GM12878 (cell line): ENCODE measurements at places on chromosomes 5 and 9. TPM values are rescaled to one million over a fixed set of nuclear protein-coding genes. Genes with fewer than 3 reads are reported as not detected.

DNA sequence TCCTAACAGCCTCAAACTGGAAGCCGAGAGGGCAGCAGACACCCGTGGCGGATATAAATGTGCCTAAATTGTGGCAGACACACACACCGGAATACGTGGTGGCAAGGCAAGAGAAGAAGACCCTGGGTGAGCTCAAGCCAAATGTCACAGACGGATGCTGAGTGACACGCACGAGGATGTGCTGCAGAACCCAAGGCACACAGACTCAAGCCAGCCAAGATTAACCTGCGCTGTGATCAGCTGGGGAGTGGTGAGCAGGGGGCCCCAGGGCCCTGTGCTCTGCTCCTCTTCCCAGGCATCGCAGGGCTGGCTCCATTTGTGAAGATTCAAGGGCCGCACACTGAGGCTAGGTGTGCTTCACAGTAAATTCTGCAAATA lies 16.4 kb downstream of the SEMA4D start:
- no peak for DNase-seq

DNA sequence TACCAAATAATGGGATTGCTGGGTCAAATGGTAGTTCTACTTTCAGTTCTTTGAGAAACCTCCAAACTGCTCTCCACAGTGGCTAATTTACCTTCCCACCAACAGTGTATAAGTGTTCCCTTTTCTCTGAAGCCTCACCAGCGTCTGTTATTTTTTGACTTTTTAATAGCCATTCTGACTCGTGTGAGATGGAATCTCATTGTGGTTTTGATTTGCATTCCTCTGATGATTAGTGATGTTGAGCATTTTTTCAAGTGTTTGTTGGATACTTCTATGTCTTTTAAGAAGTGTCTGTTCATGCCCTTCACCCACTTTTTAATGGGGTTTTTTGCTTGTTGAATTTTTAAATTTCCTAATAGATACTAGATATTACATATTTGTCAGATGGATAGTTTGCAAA lies 28.4 kb upstream of the SUSD1 start:
- DNase-seq: no peak

DNA sequence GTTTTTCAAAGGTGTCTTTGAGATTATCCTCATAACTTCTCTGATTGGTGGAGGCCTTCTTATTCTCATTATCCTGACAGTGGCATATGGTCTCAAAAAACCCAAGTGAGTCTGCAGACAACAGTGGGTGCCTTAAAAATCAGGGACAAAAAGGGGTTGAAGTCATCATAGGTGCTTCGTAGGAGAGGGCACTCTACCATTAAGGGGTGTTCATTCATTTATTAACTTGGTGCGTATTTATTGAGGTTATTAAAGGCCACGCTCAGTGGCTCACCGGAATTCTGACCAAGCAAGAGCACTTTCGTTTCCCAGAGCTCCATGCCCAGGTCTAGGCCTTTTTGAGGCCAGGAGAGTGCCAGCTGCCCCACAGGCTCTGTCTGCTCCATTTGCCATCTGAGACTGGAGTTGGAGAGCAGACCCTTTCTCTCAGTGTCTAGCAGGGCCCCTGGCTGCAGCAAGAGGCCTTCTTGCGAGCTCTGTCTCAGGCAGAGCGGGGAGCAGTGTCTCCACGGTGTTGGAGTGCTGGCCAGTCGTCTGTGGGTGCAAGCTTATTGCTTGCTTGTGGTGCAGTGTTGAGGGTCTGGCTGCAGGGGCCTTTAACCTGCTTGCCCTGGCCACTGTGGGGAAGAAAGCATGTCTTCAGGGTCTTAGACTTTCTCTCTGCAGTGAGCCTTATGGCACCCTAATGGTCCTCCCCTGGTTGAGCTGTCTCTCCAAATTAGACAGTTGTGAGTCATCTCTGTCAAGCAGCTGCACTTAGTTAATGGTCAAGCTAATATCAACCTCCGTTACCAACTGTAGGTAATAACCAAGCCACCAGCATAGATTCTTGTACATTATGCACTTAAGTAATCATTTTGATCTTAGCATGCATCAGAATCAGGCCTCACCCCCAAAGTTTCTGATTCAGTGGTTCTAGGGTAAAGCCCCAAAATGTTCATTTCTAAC lies 62.6 kb downstream of the IL31RA start:
- DNase-seq: no peak

- DNase-seq: no peak
Observed at GRCh38 chr9:138071731-138072130, 194.1 kb downstream of the CACNA1B start.

GRCh38 chr9:18052060-18052459 lies 421.9 kb upstream of the ADAMTSL1 start:
- DNase-seq: no peak

DNA sequence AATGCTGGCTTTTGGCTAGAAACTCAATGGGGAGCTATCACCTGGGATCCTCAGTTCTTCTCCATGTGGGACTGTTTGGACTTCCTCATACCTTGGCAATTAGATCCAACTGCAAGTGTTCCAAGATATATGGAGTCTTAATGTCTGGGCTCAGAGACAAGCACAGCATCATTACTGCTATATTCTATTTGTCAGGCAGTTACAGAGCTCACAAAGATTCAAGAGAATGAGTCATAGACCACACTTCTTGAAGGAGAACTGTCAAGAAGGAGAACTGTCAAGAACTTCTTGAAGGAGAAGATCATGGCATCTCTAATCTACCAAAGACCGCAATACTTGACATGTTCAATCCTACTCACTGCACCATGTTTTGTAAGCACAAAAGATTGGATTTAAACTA lies 106.8 kb upstream of the NREP start:
- DNase-seq: no peak

- no peak for DNase-seq
Observed at GRCh38 chr9:124852829-124853531, at the start of gene WDR38. Gene WDR38 (plus strand): TSS chr9:124853460. CDS start chr9:124853532, 72 bp downstream.

The NEUROG1 gene
- not detected in 2 replicates for polyA plus RNA-seq

The GFRA3 gene
- 0.08 TPM in 1 of 2 replicates, not detected in the other for polyA plus RNA-seq

The PCDHB11 gene
- polyA plus RNA-seq: not detected in 2 replicates

The TRPM6 gene
- polyA plus RNA-seq: 0.22 and 0.34 TPM in 2 replicates
